NCI-H510A treated with DMSO at 0.1 percent for 48 hours (cell line): ENCODE measurements at places on chromosomes 7 and 10.

DNA sequence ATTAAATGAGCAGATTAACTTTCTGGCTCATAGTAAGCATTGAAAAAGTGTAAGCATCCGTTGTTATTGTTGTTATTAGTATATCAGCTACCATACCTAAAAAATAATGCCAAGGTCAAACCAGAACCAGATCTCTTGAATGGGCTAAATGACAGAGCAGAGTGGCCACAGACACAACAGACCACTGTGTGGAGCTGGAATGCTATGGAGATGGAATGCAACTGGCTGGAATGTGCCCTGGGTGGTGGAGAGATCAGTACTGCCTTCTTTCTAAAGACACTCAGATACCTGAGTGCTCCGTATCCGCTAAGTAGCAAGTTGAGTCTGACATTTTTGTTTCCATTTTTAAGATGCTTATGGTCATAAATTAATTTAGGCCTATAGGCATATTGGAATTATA, 20.5 kb upstream of the DNAJB12 start:
- DNase-seq: no peak

- no peak for DNase-seq
Measured at GRCh38 chr7:130959743-130960207, 225.8 kb upstream of the KLF14 start.

GRCh38 chr10:112791447-112791846, 158.6 kb upstream of the TCF7L2 start:
- DNase-seq: no peak

DNA sequence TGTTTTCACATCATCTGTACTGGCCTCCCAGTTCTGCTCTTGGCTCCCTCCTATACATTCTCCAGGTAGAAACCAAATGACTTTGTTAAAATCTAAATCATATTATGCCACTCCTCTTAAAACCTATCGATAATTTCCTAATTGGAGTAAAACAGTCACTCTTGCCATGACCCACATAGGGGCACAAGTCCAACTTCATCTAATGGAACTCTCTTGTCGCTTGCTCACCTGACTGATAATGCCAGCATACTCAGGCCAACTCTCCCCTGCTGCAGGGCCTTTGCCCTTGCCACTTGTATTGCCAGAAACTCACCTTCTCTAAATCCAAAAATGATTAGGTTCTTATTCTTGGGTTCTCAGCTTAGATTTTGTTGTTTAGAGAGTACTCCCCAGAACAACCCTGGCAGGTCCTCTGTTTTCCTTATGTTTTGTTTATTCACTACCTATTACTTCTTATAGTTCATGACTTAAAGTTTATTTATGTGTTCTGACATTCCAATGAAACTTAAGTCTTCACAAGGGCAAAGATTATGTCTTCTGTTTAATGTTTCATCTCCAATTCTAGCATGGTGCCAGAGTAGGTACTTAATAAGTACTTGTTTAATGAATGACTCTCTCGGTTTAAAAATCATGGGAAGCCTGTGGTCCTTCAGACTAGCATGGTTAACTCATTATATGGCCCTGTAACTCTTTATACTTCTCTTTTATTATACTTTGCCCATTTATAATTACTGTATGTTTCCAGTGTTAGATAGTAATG, 345.9 kb upstream of the SMIM30 start:
- no peak for DNase-seq
